ENCODE measurements at places on chromosomes 16 and 17. TPM values are rescaled to one million over a fixed set of nuclear protein-coding genes. Genes with fewer than 3 reads are reported as not detected.

DNA sequence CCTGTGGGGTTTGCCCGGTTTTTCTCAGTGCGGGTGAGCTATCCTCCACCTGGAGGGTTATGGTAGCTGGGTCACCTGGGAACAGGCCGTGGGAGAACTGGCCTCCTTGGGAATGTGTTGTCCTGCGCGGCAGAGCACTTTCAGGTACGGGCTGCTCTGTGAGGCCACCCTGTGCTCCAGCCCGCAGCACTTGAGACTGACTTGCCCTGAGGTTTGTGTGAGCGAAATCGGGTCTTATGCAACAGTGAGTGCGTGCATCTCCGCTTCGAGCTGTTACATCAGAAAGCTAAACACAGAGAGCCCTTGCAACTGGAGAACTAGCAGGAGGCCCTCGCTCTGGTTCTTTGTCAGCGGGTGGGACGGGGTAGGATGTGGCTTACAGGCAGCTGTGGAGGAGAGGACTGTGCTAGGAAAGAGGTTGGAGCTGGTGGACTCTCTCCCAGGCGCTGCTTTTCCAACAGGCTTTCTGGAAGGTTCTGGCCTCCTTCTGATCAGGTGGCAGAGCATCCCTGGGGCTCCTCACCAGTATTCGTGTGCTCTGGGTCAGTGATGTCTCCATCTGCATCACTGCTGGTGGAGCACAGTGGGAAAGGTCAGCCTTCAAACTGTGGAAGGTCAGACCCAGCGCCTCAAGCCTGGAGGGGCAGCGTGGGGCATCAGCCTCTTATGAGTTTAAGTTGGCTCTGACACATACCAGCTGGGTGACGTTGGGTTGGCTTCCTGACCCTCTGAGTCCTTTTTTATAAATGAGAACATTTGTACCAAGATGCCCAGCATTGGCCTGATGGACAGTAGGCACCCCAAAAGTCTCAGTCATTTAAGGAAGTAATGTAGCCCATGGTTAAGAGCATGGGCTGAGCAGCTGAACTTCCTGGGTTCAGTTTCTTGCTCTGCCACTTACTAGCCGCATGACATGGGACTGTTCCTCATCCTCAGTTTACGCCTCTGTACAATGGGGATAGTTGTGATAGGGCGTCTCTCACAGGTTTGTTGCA lies 76.3 kb downstream of the KSR1 start:
- DNase-seq: peak; percentile 48

The PFAS gene
- 23.1 TPM for total RNA-seq

DNA sequence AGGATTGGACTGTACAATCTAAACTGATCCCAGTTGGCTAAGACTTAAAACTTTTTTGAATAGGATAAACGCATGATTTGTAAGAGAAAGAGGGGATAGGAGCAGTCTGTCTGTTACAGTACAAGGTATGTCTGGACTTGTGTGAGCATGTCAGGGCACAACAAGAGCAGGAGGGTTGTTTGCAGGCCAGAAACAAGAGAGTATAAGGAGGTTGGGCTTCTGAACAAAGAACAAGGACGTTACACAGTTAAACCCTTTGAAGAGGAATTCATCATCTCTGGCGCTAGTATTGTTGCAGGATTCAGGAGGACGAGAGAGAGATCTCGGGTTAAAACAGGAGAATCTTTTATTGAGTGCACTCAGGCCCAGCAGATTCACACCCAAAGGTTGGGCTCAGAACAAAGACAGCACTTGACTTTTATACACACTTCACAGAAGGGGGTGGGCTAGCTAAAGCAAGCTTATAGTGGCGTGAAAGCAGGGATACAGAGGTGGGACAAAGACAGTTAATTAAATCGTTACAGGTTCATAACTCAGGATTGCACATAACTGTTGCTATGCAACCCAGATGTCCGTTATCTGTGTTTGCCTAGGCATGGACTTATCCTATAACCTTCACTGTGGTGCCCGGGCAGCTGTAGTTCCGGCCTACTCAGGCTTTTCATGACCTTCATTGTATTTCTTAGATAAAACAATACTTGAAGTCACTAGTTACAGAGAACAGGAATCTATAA lies 34.3 kb downstream of the SEC14L1 start:
- no peak for DNase-seq

GRCh38 chr16:50960517-50961202 lies 190.4 kb downstream of the SALL1 start:
- no peak for DNase-seq

- no peak for DNase-seq
Measured at GRCh38 chr16:29738514-29738913, 7.3 kb downstream of the C16orf54 start.
